ENCODE measurements at places on chromosomes 12 and 14. TPM values are rescaled to one million over a fixed set of nuclear protein-coding genes. Genes with fewer than 3 reads are reported as not detected.

Gene TDRD9
- polyA plus RNA-seq = 25.6 TPM

Gene HOXC12
- polyA plus RNA-seq = not detected

Gene RD3L
- 0.69 TPM for polyA plus RNA-seq

Gene TAS2R31
- 4.0 TPM for polyA plus RNA-seq

Gene ZDHHC22
- polyA plus RNA-seq = 5.1 TPM

Gene SRRM4
- polyA plus RNA-seq = 10.5 TPM

Gene AQP6
- polyA plus RNA-seq = not detected

Gene AICDA
- polyA plus RNA-seq = not detected

Gene LRP1-AS
- polyA plus RNA-seq = not detected

Gene NANOG
- not detected for polyA plus RNA-seq
